Left renal pelvis (tissue), 4 donors: ENCODE measurements at places on chromosomes 12 and 14.
A peak's percentile ranks its signal among the peaks of the same experiment; 100 is the strongest.

DNA sequence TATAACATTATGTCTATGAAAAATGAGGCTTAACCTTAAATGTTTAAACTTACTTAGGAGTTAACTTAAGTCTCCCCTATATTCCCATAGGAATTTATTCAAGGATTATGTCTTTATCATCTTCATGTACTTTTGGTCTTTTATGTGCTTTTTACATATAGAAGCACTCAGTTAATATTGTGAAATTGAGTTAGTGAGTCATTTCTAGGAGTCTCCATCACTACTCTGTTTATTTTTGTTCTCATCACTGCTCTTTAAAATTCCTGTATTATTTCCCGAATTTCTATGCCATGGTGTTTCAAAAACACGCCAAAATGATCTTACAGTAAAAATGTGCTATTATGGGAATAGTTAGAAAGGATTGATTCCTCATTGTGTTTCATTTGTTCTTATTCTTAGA lies 31.6 kb downstream of the TBC1D15 start:
- no peak for DNase-seq

- DNase-seq, result no peak
Observed at GRCh38 chr12:83958997-83959396, 953.6 kb downstream of the SLC6A15 start.

DNA sequence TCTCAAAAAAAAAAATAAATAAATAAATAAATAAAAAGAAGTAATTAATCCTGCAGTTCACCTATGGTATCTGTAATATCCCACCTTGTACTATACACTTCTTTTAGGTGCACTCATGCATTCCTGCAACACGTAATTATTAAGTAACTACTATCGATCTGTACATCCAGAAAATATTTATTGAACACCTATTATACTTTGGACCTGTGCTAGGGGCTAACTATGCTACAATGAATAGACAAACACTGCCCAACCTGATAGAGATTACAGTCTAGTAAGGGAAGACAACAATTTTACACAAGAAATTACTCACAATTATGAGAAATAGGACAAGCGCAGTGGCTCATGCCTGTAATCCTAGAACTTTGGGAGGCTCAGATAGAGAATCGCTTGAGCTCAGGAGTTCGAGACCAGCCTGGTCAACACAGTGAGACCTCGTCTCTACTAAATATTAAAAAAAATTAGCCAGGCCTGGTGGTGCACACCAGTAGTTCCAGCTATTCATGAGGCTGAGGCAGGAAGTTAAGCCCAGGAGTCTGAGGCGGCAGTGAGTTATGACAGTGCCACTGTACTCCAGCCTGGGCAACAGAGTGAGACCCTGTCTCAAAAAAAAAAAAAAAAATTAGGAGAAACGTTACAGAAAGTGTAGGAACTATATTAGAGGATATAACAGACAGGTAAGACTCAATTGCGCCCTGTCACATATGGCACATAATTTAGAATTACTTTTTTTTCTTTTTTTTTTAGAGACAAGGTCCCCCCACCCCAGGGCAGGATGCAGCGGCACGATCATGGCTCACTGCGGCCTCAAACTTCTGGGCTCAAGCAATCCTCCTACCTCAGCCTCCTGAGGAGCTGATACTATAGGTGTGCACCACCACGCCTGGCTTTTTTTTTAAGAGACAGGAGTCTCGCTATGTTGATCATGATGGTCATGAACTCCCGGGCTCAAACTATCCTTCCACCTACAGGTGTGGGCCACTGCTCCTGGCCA lies 1.2 kb downstream of the NRDE2 start:
- DNase-seq, result no peak

DNA sequence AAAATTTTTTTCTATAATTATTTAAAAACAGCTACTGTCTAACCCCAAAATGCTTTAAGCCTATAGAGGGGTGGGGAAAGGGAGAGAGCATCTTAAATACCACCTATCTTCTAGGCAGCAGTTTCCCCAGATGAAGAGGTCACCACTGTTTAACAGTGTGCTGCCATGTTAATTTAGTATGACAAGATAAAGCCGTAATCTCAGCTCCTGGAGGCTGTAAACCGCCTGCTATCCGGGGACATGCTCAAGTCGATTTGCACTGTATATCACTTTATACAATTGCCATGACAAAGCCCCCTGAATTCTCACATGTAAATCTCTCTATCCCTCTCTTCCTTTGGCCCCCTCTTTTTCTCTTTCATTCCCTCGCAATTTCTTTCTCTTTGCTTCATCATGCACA lies 68.5 kb downstream of the SOX5 start:
- no peak for DNase-seq

- no peak for DNase-seq
Observed at GRCh38 chr12:132638541-132639408, 20.2 kb downstream of the P2RX2 start.

GRCh38 chr12:32413412-32413811 lies 14.1 kb downstream of the FGD4 start:
- no peak for DNase-seq

DNA sequence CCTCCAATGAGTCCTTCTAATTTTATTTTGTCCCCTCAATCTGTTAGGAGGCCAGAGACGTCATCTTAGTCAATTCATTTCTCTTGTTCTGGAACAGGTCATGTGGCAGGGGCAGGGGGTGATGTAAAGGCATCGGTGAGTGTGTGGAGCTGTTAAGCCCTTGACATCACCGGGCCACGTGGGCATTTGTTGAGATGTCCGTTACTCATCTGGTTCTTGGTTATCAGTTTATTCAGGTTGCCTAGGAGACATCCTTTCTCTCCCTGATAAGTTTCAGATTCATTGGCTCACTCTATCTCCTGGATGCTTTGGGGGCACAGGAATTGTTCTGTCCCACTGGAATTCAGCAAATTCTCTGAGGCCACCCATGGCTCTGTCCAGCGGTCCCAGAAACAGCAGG lies 33.6 kb upstream of the SEL1L start:
- no peak for DNase-seq

DNA sequence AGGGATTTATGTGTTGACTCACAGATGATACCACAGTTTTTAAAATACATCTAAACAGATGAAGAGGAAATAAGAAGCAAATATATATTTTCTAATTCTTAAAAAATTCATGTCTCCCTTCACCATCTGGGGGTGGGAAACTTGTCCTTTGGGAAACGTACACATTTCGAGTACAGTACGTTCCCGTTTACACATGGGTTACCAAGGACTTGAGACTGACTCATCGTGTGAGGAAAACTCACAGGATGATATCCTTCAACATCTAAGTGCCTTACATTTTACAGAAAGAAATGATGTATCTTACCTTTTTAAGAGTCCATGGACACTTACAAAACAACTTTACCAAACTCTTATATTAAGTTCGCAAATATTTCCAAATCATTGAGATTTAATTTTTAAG lies 16.0 kb upstream of the FBLN5 start:
- DNase-seq, result no peak

DNA sequence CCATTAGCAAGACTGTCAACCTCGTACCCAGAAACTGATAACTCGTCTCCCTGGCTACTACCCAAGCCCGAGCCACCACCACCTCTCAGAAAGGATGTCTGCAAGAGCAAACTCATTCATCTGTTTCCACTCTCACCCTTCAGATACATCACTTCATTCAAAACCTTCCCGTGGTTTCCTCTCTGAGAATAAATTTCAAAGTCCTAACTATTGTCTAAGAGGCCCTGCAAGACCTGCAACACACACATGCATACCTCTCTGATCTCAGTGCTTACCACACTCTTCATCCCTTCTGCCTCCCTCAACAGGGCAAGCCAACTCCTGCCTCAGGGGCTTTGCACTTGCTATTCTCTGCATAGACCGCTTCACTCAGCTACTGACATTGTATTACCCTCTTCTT lies 40.6 kb downstream of the PPP1R13B start:
- no peak for DNase-seq

DNA sequence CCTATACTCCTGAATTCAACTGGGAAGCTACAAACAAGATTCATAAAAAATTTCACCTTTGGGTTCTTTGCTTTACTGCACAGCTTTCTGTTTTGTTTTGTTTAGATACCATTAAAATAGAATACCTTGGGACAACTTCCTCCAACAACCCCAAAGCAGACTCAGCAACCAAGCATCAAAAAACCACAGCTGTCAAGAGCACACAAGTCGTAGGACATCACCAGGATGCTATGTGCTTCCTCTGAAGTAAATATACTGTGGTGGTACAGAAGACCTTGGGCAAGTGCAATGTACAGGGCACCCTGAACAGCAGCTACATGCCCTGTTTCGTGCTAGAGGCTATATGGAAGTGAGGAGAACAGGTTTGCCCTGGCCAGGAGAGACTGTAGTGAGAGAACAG lies 359.3 kb downstream of the BCL11B start:
- DNase-seq, result no peak

GRCh38 chr12:106982229-106982628 lies 4.7 kb downstream of the MTERF2 start:
- DNase-seq, result no peak

GRCh38 chr12:71014180-71014785 lies 93.7 kb upstream of the PTPRR start:
- peak; percentile 16 for DNase-seq

DNA sequence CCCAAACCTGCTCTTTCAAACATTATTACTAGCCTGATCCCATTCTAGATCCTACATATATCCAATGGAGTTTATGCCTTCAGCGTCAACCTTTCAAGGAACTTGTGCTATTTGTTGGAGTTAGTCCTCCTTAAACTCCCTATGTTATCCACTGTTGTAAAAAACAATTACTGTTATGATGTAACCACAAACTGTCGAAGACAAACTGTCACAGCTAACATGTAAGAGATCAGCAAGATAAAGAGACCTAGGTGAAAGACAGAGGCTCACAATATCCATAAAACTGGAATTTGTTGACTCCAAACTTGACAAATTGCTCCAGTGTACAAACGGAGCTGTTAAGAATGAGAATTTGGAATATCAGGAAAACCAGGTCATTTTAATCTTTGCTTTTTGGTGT lies 70.7 kb downstream of the CDK17 start:
- no peak for DNase-seq

GRCh38 chr12:26608706-26609105 lies 224.3 kb downstream of the ITPR2 start:
- no peak for DNase-seq

GRCh38 chr12:67646775-67647174 lies 1.8 kb upstream of the DYRK2 start:
- DNase-seq, result no peak

DNA sequence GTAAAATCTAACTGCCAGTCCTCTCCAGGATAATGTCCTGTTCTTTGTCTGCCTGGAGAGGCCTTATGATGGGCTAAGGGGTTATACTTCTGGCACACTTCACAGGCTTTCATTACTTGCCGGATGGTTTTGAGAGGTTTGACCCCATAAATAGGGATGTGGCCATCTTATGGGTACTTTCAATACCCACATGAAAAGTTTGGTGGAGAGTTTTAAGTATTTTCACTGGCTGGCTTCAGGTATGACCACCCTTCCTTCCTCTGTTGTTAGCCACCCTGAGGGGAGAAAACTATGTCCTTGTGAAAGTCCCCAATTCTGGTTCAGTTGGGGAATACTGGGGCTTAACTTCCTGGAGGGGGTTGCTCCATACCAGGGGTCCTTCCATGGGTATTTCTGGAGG lies 54.8 kb downstream of the ASCL4 start:
- no peak for DNase-seq

DNA sequence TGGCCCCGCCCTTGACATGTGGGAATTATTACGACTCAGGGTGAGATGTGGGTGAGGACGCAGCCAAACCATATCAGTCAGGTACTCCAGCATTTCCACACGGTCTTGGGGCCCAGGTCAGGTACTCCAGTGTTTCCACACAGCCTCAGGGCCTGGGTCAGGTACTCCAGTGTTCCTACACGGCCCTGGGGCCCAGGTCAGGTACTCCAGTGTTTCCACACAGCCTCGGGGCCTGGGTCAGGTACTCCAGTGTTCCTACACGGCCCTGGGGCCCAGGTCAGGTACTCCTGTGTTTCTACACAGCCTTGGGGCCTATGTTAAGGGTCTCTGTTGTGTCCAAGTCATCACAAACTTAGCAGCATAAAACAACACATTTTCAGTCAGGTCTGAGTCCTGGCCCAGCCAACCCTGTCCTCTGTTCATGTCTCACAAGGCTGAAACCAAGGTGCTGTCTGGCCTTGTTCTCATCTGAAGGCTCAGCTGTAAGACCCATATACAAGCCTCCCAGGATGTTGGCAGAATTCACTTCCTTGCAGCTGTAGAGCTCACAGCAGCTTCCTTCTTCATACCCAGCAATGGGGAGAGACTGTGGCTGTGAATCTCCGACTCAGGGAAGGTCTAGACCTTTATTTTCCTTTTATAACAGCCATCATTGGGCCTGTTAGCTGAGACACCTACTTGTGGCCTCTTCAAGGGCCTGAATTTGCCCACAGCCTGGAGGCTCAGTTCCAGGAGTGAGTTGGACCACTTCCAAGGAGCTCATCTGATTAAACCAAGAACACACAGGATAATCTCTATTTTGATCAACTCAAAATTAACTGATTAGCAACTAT lies 107.6 kb upstream of the SFSWAP start:
- no peak for DNase-seq

DNA sequence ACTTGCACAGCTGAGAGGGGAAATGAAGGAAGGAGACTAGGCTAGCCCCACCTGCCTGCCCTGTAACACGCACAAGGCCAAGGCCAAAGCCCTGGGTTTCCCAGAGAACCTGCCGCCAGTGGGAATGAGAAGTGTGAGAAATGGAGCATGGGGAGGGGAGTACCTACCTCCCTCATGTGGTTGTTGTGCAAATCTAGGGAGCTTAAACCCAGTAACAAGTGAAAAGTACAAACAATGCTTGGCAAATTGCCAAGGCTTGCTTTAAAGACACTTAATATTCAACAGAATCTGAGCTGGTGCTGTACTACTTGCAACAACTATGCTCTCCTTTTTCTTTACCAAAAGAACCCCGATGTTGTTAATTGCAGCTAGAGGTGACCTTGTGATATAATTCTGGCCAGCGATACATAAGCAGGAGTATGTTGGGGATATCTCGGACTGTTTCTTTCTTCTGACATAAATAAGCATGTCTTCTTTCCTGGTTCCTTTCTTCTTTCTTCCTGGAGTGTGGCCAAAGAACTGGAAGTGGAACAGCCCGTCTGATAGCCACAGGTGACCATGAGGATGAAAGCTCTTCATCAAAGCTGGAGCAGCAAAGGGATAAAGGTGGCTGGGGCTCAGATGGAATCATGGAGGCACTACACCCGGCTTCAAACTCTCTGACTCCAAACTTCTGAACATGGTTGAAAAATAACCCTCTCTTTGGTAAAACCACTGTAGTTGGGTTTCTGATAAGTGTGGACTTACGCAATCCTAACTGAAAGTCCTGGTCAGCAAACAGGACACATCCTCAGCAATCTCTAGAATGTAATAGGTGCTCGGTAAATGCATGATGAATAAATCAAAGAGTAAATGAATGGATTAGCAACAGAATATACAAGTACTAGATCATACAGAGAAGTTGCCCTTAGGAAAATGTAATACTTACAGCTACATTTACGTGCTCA lies 207.9 kb downstream of the NUAK1 start:
- no peak for DNase-seq

- DNase-seq, result no peak
Observed at GRCh38 chr12:127987199-127987901, 279.6 kb upstream of the TMEM132C start.

- no peak for DNase-seq
Observed at GRCh38 chr14:51550636-51551035, 101.1 kb upstream of the FRMD6 start.

GRCh38 chr12:132194056-132194455 lies 49.8 kb downstream of the NOC4L start:
- DNase-seq, result no peak

- DNase-seq, result peak; percentile 36
Observed at GRCh38 chr12:25959071-25959961, 834 bp downstream of the RASSF8 start.

GRCh38 chr12:94488463-94488862 lies 28.8 kb upstream of the CEP83 start:
- no peak for DNase-seq

- DNase-seq, result no peak
Observed at GRCh38 chr12:5792343-5792742, 152.7 kb downstream of the ANO2 start.
